ENCODE measurements at places on chromosomes 1 and 21.
A peak's percentile ranks its signal among the peaks of the same experiment; 100 is the strongest.

- no peak for DNase-seq
Observed at GRCh38 chr21:28794371-28794851, 198.3 kb downstream of the LTN1 start.

- DNase-seq: no peak
Observed at GRCh38 chr1:29713857-29714256, 477.5 kb downstream of the PTPRU start.

GRCh38 chr1:244209955-244210354 lies 158.9 kb downstream of the ZBTB18 start:
- DNase-seq: no peak

- DNase-seq: no peak
Observed at GRCh38 chr1:150106341-150106740, 38.8 kb downstream of the VPS45 start.

- DNase-seq: no peak
Observed at GRCh38 chr1:115911294-115911693, 65.0 kb upstream of the SLC22A15 start.

- DNase-seq: no peak
Observed at GRCh38 chr1:218259339-218259738, 25.8 kb upstream of the RRP15 start.

DNA sequence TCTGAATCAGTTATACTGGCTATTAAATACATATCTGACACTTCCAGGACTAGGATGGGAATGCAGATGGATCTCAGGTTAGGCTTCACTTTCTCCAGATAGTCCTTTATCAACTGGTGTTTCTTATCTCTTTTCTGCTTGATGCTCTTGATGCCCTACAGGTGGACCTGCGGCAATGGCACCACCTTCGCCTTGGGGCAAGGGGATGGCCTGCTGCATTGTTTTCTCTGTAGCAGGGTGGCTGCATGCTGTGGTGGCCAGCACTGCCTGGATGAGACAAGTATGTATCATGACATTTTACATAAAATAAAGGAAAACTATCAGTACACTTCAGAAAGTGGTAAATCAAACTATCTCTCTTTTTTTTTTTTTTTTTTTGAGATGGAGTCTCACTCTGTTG lies 217.7 kb upstream of the ZP4 start:
- DNase-seq: no peak

- no peak for DNase-seq
Observed at GRCh38 chr1:183912265-183912886, 107.5 kb downstream of the RGL1 start.

DNA sequence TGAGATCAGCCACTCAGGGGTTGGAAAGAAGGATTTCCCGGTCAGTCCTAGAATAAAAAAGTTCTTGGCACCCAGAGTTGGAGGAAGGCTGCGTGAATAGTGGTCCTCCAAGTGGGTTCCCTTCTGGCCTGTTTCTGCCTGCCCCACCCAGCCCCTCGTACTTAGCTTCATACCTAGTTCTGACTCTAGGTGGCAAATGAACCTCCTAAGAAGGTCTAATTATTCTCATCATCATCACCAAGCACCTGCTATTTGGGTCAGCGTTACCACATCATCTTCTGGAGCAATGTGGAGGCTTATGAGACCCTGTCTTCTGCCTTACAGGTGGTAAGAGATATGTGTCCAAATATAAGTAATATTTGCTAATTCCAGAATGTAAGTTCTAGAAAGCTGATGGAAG lies 35.9 kb upstream of the NFASC start:
- no peak for DNase-seq

DNA sequence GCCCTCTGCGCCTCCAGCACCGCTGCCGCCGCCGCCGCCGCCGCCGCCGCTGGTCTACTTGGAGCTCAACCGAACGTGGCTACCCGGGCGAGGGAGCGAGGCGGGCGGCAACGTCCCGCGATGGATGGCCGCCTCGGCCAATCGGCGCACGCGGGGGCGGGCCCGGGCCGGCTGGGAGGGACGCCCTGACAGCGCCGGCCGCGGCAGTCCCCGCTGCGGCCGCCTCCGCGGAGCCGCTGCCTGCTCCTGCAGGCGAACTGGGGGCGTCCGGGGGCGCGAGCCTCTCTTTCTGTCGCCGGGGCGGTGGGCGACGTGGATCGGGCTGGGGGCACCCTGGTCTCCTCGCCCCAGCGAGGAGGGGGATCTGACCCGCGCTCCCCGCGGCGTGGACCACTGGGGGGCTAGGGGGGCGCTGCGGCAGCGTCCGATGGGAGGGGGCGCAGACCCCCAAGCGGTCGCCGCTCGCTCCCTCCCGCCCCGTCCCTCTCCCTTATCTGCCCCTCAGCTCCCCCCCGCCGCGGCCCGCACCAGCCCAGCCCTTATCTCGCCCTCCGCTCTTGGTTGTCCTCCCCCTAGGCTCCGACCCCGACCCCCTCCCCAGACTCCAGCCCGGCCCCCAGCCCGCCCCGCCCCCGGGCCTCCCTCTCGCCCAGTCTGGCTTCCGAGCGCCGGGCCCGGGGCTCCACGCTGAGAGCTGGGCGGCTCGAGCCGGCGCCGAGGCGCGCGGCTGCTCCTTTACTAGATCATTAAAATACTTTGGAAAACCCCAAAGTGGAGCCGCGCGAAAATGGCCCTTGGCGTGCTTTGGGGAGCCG lies at the start of gene SSBP3:
Gene SSBP3, minus strand, starts transcription at position 56 of the 815 bp plus-strand sequence.
- DNase-seq: peak; percentile 92

GRCh38 chr1:30957560-30958222 lies 49.1 kb upstream of the SDC3 start:
- no peak for DNase-seq
